ENCODE measurements at places on chromosomes 12 and 14.

GRCh38 chr14:24908592-24909236 is 141.2 kb downstream of the STXBP6 start:
- no peak for DNase-seq

GRCh38 chr12:24379433-24379832 is 430.0 kb upstream of the SOX5 start:
- DNase-seq, result no peak

DNA sequence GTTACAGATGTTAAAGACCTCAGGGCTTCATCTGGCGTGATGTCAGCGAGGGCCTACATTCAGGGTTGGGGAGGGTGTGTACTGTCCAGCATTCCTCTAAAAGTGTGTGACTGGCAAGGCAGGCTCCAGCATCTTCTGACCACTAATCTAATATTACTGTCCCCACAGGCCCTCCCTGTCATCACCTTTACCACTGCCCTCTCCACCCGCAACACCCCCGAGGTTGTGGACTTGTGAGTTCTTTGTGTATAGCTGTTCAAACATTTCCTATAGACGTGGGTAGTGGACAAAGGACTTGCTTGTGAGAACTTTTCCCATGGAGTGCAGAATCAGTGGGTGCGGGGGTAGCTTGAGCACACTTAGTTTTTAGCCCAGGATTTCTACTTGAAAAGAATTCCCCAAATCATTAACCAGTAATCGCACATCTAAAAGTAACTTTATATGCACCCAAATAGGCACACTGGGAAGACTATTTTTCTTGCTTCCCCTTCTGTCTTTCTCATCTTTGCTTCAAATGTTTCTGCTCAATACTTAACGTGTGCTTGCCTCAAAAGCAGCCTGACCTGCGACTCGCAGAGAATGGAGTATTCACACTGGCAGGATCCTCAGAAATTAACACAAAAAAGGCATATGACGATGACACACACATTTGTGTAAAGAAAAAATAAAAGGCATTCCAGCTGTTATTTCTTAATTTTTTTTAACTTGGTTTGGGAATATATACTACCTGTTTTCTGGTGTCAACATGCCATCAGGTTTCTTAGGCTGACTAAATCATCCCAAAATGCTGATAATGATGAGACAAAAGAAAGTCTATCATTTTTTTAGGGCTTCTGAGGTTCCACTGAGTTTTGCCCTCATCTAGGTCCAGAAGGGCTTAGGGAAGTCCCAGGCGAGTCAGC is 158.4 kb upstream of the HIF1A start:
- DNase-seq, result no peak

DNA sequence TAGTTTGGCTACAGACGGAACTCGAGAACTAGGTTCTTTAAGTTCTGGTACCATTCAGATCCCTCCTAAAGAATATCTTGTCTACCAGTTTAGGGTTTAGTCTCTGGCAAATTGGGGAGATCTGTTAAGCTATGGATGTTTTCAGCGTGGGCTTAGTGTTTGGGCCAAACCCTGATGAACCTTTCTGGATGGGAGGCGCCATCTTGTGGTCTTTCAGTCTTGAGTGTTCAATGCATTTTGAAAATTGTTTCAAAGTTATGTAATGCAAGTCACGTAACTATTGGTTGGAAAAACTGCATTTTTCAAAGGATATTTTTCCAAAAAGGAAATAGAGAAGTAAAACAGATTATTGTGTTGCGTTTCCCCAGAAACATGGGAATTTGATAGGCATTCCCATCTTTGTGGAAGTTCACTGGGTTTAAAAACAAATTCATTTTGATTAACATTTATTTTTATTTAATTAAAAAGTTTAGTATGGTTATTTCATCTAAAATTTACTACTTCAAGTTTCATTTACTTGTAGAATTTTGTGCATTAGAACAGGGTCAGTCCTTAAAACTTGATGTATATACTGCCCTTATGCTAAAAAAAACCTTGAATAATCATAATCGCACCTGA is 169.0 kb downstream of the PRIMA1 start:
- DNase-seq, result peak; percentile 41

- DNase-seq, result peak; percentile 58
Measured at GRCh38 chr12:54251667-54252284, 28.1 kb downstream of the CBX5 start.

DNA sequence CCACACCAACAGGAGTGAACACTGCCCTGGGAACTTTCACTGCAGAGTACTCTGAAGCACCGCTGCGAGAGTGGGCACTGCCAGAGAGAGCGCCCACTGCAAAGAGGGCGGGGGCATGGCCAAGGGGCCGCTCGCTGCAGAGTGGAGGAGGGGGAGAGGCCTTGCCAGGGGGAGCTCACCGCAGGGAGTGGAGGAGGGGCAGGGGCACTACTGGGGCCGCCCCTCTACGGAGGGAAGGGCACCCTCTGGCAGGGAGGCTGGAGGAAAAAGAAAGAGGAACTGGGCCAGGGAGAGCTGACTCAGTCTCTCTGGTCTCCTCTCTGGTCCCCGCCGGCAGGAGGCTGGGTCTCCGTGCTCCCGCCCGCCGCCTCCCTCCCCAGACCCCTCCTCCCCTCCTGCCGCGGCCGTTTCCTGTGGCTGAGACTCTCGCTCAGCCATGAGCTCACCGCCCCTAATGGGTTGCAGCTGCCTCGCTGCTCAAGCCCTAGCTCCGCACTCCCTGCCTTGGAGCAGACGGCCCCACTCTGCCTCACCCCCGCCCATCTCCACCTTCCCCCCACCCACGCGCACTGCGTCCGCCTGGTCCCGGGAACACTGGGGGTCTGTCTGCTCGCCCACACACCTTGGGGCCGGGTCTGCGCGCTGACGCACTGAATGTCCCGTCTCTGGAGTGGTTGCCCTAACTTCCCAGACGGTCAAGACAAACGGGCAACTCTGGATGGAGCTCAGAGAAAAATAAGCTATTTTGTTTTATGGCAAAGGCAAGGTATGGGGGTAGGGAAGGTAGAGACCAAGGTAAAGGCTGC is 1.3 kb downstream of the ARHGEF40 start:
- DNase-seq, result peak; percentile 97

DNA sequence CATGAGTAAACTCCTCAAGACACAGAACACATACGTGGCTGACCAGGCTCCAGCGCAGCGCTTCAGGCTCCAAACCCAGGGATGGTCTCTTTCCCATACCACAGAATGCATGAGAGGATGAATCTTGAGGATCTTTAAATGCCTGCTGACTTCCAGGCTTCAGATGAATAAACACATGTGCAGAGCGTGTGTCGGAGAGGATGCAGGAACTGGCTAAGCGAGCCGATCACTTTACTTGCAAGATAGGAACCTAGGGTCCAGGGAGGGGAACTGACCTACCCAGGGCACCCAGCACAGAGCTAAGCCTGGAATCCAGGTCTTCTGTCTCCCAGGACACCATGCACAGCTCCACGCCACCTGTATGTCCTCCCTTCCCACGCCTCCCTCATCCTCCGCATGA is 209.8 kb downstream of the BCL11B start:
- DNase-seq, result no peak

DNA sequence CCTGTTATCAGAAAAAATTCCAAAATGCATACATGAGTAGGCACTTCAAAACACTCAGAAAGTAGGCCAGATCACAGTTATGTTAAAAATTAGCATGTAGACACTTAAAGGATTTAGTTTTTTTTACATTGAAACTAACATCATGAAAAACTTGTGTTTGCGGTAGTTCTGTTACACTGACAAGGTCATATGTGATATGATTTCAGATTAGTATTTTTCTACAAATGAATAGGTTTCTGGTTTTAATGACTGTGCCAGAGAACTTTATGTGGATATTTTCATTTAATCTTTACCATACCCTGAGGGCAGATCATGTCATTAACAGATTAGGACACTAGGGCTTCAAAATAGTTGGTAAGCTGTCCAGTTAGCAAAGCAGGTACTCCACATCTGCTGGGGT is 20.7 kb downstream of the YARS2 start:
- no peak for DNase-seq

- no peak for DNase-seq
Measured at GRCh38 chr14:75661499-75661814, 411 bp downstream of the TTLL5 start.

DNA sequence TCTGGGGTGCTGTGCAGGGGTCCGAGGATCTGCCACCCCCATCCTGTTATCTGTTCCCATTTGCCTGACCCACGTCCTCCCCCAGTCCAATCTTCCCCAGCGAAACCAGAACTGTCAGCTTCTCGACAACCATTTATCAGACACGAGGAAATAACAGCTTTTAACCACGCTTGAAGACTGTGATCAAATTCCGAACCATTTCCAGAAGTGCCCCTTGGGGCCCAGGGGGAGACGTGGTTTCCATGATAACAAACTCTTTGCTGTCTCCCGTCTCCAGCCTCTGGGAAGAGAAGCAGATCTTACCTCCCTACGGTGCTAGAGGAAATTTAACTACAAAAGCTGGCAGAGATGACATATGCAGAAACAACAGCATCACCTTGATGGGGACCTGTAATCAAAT is 35.1 kb upstream of the SRRM4 start:
- no peak for DNase-seq

DNA sequence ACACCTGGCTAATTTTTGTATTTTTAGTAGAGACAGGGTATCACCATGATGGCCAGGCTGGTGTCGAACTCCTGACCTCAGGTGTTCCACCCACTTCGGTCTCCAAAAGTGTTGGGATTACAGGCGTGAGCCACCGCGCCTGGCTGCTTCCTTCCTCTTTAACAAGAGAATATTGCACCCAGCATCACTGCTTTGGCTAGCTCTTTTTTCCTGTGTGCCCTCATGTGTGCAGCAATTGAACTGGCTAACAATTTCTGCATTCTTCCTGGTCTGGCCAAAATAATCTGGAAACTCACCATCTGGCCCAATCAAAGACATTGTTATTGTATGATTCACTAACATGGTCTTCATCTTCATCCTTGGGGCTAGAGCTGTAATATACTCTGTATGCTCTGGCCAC is 2.7 kb upstream of the ASB8 start:
- DNase-seq, result no peak

- DNase-seq, result no peak
Measured at GRCh38 chr14:28242895-28243294, 523.7 kb upstream of the FOXG1 start.

DNA sequence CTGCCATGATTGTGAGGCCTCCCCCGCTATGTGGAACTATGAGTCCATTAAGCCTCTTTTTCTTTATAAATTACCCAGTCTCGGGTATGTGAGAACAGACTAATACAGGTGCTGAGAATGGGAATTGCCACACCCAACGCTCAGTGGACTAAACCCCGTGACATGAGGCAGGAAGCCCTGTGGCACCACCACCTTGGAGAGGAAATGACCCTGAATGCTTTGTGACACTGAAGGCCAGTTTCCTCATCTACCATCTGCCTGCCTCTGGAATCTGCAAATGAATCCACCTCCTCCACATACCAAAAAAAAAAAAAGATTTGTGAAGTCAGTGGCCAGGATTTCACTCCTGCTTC is 41.6 kb downstream of the NT5DC3 start:
- no peak for DNase-seq

DNA sequence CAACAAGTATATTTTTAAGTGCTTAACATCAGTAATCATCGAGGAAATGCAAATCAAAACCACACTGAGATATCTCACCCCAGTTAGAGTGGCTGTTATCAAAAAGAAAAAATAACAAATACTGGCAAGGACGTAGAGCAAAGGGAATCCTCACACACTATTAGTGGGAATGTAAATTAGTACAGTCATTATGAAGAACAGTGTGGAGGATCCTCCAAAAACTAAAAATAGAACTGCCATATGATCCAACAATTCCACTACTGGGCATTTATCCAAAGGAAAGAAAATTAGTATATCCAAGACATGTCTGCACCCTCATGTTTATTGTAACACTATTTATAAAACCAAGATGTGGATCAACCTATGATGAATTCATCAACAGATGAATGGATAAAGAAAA is 149.0 kb upstream of the PWP1 start:
- peak; percentile 71 for DNase-seq

DNA sequence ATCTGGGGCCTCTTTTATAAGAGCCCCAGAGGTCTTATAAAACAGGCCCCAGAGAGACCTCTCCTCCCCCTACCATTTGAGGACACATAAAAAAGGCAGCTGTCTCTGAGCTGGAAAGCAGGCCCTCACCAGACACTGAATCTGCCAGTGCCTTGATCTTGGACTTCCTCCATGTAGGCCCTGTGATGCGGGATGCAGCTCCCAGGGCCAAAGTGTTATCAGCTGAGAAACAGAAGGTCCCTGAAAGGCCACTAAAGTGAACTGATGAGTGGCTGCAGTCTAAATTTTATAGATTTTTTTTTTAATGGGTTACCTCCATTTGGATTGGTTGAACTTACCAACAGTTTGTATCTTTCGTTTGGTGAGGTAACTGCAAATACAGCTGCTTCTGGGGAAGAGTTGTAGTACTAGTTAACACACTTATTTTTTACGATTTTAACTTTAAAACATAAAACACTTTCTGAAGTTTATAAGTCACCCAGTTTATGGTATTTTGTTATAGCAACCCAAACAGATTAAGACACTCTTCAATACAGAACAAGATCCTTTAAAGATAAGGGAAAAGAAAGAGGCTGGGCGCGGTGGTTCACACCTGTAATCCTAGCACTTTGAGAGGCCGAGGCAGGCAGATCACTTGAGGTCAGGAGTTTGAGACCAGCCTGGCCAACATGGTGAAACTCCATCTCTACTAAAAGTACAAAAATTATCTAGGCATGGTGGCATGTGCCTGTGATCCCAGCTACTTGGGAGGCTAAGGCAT is 5.6 kb upstream of the GUCY2C start:
- DNase-seq, result no peak

- no peak for DNase-seq
Measured at GRCh38 chr14:55241673-55242072, 29.5 kb upstream of the FBXO34 start.

GRCh38 chr14:33728010-33728498 is 222.8 kb downstream of the EGLN3 start:
- DNase-seq, result no peak

GRCh38 chr12:105773471-105773870 is 365.3 kb downstream of the NUAK1 start:
- no peak for DNase-seq

DNA sequence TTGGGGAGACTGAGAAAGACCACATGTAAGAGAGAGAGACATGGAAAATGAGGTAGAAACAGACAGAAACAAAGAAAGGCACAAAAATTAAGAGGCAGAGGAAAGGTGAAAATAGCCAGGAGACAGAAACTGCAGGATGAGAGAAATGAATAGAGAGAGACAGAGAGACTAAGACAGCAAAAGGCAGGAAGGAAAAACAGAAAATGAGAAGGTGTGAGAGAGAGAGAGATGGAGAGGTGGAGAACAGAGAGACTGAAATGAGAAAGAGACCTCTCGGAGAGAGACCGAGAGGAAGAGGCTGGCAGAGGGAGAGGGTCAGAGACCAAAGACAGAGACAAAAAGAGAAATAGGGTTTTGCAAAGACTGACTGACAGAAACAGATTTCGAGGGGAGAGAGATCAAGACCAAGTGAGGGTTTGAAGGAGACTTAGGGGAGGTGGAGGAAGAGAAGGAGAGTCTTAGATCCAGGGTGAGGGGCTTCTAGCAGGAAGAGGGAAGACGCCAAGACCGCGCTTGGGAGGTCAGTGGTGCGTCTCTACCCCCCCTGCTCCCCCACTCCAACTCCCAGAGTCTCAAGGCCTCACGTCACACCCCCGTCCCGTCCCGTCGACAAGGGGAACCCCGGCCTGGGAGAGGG is 1.1 kb upstream of the AQP5 start:
- DNase-seq, result no peak

GRCh38 chr12:54959291-54960018 is 25.1 kb downstream of the TESPA1 start:
- DNase-seq, result peak; percentile 2

Measured in fibroblast of skin of right biceps (primary cell).